ENCODE measurements at places on chromosomes 6 and 20.

GRCh38 chr6:56787209-56787608 is 144.5 kb upstream of the DST start:
- DNase-seq, result no peak

DNA sequence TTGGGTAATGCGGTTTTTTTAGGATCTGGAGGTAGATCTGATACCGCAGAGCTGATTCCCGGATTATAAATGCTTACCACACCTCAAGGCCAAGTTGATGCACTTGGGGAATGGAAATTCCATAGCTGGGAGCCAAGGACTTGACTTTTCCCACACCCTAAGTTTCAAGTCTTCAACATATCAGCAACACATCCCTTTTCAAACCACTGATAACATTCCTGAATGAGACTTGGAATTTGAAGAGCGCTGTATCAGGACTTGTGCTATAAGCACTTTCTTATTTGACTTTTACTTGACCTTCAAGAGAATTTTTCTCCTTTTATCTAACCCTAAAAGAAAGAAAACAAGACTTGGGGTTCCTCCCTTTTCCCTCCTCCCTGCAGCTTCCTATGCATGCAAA is 90.6 kb upstream of the NAA20 start:
- no peak for DNase-seq

GRCh38 chr20:36408219-36408618 is 102.1 kb downstream of the DLGAP4 start:
- no peak for DNase-seq

GRCh38 chr6:170374571-170375444 is 68.2 kb downstream of the FAM120B start:
- DNase-seq, result no peak

DNA sequence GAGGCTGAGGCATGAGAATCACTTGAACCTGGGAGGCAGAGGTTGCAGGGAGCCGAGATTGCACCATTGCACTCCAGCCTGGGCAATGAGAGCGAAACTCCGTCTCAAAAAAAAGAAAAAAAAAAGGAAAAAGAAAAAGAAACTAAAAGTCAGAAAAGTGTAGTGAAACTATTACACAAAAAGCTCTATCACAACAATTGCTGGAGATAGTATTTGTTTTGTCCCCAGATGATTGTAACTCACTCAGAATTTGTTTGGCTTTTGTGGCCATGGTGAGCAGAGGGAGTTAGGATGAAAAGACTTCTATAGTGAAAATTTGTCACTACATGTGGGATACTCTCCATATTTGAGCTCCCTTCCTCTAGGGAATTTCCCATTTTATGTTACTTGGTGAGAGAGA is 5.2 kb upstream of the GOPC start:
- DNase-seq, result no peak

- no peak for DNase-seq
These were observed 5.0 kb downstream of the PYGB start for GRCh38 chr20:25252686-25253421.

GRCh38 chr6:157240059-157240959 is 83.0 kb downstream of the TMEM242 start:
- DNase-seq, result no peak

- DNase-seq, result no peak
These were observed 160.1 kb downstream of the SCP2D1 start for GRCh38 chr20:18973529-18974173.

- no peak for DNase-seq
These were observed 145.1 kb upstream of the PLN start for GRCh38 chr6:118403036-118403435.

GRCh38 chr6:163338671-163339405 is 75.7 kb upstream of the QKI start:
- peak; percentile 74 for DNase-seq

- no peak for DNase-seq
These were observed 11.0 kb downstream of the UTRN start for GRCh38 chr6:144295981-144296767.

GRCh38 chr6:96522465-96523009 is 931 bp downstream of the UFL1 start:
- DNase-seq, result peak; percentile 20

GRCh38 chr20:33192912-33193501 is 24.1 kb upstream of the BPIFA3 start:
- no peak for DNase-seq

DNA sequence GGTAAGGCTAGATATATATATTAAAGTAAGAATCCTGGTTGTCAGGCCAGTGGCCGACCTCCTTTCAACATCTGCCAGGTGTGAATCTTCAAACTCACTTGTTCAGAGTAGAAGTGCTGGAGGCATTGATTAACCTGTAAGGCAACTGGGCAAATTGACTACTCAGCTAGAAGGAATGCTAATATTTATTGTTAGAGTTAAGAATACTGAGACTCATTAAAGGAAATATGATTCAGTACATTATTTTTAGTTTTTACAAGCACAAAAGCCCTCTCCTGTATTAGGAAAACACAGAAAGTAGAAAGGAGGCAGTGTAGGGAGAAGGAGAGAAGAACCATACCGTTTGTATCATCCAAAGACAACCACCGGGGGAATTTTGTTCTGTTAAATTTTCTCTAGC is 53.5 kb downstream of the RIPOR2 start:
- no peak for DNase-seq

DNA sequence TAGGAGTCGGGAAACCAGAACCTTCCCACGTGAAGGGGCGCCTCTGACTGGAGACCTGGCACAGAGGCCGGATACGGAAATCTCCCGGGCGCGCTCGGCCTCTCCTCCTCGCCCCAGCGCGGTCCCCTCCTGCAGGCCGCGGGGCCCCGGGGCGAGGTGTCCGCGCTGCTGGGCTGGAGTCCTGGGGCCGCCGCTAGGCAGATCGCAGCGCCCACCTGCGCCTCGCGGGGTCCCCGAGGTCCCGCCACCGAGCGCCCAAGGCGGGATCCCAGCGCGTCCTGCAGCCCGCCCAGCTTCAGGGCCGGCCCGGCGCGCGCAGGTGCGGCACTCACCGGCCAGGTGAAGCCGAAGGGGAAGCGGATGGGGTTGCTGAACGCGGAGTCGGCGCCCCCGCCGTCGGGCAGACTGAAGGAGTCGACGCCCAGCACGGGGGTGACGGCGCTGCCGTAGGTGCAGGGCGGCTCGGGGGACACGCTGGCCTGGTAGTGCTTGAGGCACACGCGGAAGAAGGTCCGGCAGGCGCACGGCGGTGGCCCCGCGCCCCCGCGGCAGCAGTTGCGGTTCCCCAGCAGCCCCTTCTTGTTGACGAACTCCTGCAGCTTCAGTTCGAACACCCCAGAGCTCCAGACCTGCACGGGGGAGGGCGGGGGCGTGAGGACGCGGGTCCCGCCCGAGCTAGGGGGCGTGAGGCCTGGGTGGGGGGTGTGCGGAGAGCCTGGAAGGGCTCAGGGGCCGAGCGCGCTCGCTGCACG is 1.5 kb downstream of the DLL1 start:
- no peak for DNase-seq

- DNase-seq, result no peak
These were observed 412.5 kb downstream of the CBLN4 start for GRCh38 chr20:55592866-55593265.

DNA sequence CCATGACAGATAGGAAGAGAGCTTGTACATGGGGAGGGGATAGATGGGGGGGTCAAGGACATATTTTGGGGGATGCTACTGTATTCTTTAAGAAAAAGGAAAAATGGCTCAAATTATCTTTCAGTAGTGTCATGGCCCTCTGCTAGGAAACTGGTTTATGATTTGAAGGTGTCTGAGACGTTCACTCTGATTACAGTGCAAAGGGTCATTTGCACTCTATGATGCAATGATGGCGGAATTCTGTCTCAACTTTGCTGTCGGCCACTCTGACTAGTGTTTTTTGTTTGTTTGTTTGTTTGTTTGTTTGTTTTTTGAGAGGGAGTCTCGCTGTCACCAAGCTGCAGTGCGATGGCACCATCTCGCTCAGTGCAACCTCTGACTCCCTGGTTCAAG is 180.0 kb downstream of the SOX4 start:
- no peak for DNase-seq

GRCh38 chr6:55772730-55773129 is 102.7 kb downstream of the BMP5 start:
- no peak for DNase-seq

All from SK-MEL-5 (cell line).